ENCODE measurements at places on chromosomes 4 and X. TPM values are rescaled to one million over a fixed set of nuclear protein-coding genes. Genes with fewer than 3 reads are reported as not detected.

- DNase-seq, result peak; percentile 93
These were observed at the start of gene PGRMC1 for GRCh38 chrX:119235872-119236622. Gene PGRMC1 (plus strand): TSS chrX:119236285. CDS start chrX:119236364, 79 bp downstream.

DNA sequence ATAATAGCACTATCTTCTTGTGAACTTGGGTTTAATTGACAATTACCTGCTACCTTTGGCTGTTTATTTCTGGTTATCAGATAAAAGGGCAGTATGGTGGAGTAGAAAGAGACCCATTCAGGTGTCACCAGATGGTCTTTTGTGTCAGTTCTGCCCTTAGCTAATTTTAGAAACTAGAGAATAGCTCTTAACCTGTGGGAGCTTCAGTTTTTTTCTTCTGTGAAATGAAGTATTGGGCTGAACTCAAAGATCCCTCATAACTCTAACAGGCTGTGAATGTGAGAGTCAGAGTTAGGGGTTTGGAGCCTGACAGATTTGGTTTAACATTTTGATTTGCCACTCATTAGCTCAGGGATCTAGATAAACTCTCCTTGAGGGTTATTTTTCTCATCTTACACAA lies 335.2 kb downstream of the PPP1R2C start:
- no peak for DNase-seq

- no peak for DNase-seq
These were observed 140.7 kb upstream of the SMIM31 start for GRCh38 chr4:164613256-164613655.

- DNase-seq, result no peak
These were observed 7.0 kb downstream of the AMMECR1 start for GRCh38 chrX:110310896-110311295.

DNA sequence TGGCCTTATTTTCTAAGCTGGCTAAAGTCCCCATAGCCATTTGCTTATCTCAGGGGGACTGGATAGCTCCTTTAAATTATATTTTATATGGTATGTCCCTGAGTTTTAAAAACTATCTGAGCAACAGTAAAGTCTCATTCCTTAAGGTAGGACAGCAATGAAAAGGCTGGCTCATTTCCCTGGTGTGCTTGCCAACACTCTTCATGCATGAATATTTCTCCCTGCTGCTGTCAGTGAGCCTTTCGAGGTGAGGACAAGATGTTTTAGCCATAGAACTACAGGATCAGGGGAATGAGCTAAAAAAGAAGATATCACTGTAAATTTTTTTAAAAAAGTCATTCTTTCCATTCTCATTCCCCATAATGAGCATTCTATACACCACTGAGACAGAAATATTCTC lies 427.3 kb upstream of the FAM241A start:
- DNase-seq, result peak; percentile 26

CMC4 gene
- 18.8 TPM for total RNA-seq

GPR82 gene
- total RNA-seq, result 0.53 TPM

MID1IP1 gene
- total RNA-seq, result 27.1 TPM

TLR2 gene
- total RNA-seq, result 10.7 TPM

SSX4B gene
- not detected for total RNA-seq

EREG gene
- total RNA-seq, result 0.26 TPM
